ENCODE measurements at places on chromosomes 1 and 21.

- no peak for DNase-seq
Measured at GRCh38 chr1:77385551-77385950, 103.7 kb downstream of the AK5 start.

GRCh38 chr1:206890125-206891060, 6.8 kb upstream of the IL24 start:
- DNase-seq, result no peak

DNA sequence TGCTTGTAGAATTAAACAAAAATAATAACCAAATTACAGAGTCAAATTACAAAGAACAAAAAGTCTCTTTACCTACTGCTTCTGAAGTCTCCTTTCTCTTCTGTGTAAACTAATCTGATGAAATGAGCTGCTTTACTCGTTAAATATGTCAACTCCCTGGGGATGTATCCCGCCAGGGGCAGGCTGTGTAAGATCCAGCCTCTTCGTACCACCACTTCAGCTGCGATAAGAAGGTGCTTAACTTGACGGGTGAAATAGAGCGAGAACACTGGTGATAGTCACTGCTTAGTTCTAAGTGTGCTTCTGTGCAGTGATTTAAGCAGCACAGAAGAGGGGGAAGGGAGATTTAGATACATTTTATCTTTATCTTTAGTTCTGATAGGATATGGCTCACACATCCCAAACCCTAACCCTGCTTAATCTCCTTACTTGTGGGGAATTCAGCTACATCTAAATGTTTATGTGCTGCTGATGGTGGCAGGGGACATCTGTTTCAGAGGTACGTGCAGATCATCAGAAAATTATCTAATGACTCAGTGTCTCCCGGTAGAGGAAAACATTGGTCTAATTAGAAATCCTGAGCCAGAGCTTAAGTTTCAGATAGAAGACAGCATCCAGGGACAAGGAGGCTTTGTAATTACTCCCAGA, 46.0 kb downstream of the RHOU start:
- no peak for DNase-seq

DNA sequence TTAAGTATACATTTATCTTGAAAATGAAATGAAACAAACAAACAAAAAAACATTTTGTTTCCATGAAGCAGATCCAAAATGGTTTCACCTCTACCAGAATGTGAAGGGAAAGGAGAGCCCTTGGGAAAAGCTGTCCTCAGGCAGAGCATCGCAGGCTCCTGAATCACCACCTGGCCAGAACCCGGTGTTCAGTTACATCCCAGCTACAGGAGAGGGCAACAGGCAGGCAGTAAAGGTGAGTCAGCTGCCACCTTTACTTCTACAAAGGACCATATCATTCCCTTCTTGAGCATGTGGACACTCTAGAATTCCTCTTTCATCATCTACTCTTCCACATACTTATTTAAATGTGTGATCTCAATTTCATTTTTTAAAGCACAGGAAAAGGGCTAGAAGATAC, 151.2 kb downstream of the PIGK start:
- DNase-seq, result no peak

GRCh38 chr1:6819246-6820040, 34.2 kb downstream of the CAMTA1 start:
- DNase-seq, result no peak

- DNase-seq, result no peak
Measured at GRCh38 chr1:119000371-119001180, 12.4 kb upstream of the TBX15 start.

DNA sequence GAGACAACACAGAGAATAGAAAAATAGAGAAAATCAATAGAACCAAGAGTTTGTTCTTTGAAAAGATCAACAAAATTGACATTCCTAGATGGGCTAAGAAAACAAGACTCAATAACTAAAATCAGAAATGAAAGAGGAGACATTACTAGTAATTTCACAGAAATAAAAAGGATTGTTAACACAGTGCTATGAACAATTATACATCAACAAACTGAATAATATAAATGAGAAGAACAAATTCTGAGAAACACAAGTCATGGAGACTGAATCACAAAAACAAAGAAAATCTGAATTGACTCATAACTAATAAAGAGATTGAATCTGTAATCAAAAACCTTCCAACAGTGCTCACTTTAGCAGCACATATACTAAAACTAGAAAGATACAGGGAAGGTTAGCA, 51.6 kb upstream of the TTC39A start:
- no peak for DNase-seq

- no peak for DNase-seq
Measured at GRCh38 chr1:198549866-198550265, 9.4 kb upstream of the ATP6V1G3 start.

- DNase-seq, result no peak
Measured at GRCh38 chr1:88035578-88035977, 648.5 kb upstream of the PKN2 start.

DNA sequence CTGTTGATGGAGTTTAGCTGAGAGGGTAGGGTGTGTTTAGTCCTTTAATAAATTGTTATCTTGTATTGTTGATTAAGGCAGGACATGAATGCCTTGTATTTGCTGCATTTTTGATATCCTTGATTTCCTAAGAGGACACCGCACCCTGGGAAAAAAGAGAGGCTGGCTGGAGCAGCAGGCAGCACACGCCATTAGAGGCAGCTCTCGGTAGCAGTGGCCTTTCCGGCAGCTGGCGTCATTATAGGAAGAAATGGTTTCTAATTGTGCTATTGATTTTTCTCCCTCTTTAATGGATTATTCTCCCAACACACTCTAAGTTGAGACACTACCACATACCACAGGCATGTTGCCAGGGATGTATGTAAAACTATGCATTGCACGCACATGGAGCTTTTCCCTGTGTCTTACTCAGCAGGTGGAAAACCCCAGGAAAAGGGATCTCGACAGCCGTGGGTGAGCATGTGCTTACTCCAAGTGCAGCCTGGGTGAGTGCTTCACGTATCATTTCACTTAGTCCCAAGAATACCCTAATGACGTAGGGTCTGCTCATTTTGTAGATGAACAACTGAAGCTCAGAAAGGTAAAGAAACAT, 440.4 kb upstream of the RUNX1 start:
- DNase-seq, result no peak

DNA sequence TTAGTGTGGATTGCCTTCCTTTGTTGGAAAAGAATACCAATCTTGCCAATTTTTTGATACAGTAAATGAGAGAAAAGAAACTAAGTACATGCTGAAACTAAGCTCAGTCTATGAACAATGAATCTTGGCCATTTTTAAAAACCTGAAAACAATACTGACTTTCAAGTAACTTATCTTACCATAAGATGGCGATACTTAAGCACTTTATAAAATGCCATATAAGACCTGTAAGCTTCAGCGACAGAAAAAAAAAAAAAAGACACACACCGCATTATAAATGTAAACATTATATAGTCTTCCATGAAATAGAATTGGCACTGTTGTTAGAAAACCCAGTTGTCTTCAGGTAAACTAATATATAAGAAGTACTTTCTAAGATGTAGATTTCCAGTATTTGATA, 3.0 kb downstream of the OLFM3 start:
- no peak for DNase-seq

GRCh38 chr1:241086686-241087085, 270.3 kb downstream of the RGS7 start:
- DNase-seq, result no peak

DNA sequence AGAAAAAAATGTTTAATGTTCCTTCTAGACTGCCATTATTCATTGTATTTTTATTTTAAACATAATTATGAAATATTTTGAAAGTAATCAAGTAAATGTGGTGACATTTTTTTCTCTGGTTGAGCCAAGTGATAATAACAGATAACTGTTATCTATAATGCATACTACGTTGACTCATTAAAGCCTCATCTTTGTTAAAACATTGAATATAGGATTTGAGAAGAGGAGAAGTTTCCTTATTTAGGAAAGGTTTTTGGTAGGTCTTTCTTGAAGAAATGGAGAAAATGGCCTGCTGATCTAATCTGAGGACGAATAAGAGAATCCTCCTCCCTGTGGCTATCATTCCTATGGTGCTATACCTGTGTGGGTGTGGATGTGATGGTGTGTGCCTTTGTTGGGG, 89.0 kb downstream of the NFIA start:
- no peak for DNase-seq

- DNase-seq, result no peak
Measured at GRCh38 chr1:208835097-208835463, 590.9 kb upstream of the PLXNA2 start.

DNA sequence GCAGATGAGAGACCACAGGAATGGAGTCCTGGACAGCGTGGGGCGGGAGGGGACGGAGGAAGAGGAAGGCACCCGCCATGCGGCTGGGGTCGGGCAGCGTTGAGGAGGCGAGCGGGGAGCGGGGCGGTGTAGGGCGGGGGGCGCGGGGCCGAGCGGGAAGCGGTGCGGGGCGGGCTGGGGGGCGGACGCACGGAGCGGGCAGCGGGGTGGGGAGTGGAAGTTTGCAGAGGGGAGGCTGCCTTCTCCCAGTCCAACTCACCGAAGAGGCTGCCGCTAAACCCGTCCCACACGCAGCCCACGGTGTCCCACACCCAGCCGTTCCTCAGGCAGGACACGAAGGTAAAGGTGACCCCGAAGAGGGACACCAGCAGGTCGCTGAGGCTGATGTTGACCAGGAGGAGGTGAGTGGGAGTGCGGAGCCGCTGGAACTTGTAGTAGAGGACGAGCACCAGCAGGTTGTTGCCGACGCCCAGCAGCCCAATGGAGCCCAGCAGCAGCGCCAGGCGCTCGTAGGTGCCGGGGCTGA, 483 bp downstream of the CHML start:
- DNase-seq, result no peak

GRCh38 chr1:231549733-231550447, 21.4 kb downstream of the TSNAX start:
- DNase-seq, result no peak

DNA sequence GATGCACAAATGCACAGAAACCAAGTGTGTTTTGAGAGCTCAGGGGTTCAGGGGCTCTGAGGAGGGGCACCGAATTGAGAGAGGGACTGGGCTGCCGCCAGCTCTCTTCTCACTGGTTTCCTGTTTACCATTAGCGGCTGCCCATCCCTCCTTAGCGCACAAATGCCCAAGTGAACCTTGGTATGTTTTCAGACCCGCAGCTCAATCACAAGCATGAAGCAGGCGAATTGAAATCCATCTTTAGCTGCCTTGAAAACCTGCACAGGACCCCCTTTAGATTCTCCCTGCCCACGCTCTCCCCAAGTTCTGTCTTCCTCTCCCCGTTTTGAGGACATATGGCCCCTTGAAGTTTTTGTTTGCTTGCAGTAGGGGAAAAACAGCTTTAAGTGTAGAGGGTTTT, 61.1 kb upstream of the ACOT11 start:
- no peak for DNase-seq

DNA sequence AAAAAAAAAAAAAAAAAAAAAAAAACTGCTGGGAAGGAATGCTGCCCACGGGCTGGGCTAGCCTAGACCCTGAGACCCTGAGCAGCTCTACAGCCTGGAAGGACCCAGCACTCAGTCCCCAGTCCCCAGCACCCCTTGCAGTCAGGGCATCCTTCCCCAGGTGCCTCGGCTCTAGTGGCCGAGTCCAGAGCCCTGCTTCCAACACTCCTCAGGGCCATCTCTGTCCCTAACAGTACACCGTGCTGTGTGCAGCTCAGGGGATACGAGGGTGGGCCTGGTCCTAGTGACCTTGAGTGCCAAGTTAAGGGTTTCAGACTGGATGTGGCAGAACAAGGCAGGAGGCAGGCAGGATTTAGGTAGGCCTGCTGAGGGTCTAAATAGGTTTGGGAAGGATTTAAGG, 50.2 kb upstream of the LRP8 start:
- no peak for DNase-seq

GRCh38 chr1:109527846-109528695, 11.6 kb upstream of the GPR61 start:
- DNase-seq, result no peak

DNA sequence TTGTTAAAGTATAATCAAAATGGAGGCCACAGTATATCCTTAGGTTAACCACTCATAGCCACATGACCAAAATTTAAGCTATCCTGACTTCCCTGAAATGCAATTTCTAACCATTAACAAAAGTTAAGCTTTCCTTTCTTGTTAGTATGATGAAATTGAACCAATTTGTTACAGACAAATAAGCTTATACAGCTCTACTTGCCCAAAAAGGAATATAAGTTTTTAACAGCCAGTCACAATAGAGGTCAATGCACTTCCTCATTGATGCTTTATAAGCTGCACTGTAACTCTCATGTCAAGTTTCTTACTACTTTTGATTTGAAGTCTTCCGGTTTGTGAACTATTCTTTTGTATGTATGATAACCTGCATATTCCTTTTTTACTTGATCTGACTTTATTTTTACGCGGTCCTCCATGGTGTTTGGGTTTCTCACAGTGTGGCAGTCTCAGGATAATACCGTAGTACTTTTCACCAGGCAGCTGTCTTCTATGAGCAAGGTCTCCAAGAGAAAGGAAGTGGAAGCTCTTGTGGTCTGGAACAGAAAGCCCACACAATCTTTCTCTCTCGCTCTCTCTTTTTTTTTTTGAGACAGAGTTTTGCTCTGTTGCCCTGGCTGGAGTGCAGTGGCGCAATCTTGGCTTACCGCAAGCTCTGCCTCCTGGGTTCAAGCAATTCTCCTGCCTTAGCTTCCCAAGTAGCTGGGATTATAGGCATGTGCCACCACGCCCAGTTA, 331.6 kb downstream of the SRGAP2C start:
- no peak for DNase-seq

- DNase-seq, result no peak
Measured at GRCh38 chr1:224747578-224747977, 131.5 kb downstream of the CNIH3 start.

DNA sequence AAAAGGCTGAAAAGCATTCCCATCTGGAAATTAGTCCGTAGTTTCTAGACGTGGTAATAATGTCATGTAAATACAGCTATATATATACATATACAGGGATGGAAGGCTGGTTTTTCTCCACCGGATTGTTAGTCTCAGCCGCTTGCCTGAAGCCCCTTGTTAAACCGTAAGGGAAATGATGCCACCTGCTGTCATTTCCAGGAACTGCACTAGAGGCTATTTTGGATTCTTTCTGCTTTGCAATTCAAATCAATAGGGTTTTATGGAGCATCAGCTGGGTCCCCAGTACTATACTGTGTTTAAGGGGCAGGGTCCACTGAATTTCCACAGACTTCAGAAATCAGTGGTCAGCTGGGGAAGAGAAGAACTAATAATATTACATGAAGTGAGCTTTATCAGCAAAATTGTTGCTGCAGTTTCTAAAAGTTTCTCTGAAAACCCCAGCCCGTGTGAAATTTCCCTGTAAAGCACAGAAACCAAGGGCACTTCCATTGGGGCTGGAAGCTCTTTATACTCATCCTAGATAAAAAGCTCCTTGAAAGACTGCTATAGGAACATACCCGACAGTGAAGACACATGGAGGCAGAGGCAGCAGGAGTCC, 33.8 kb upstream of the MPZL1 start:
- DNase-seq, result peak; percentile 73

DNA sequence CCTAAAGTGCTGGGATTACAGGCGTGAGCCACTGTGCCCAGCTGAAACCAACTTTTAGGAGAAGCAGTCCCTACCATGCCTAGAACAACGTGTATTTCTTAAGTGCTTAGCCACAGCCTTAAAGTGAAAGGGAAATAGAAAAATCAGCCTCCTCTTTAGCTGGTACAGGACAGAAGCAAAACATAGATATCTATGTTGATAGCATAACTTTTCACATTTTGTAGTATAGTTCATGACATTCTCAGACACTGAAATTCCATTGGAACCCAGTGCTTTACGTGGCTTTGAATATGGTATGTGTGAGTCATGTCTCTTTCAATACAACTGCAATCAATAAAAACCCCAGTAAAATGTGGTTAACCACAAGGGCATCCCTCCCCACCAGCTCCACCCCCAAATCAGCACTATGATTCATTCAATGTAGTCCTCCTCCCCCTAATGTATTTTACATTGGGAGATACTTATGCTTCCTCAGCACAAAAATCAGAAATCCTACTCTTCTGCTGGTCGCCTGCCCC, 32.1 kb downstream of the TGFB2 start:
- DNase-seq, result no peak

GRCh38 chr1:150389650-150390049, 25.7 kb downstream of the RPRD2 start:
- no peak for DNase-seq
